ENCODE measurements at places on chromosomes 12 and 14.

DNA sequence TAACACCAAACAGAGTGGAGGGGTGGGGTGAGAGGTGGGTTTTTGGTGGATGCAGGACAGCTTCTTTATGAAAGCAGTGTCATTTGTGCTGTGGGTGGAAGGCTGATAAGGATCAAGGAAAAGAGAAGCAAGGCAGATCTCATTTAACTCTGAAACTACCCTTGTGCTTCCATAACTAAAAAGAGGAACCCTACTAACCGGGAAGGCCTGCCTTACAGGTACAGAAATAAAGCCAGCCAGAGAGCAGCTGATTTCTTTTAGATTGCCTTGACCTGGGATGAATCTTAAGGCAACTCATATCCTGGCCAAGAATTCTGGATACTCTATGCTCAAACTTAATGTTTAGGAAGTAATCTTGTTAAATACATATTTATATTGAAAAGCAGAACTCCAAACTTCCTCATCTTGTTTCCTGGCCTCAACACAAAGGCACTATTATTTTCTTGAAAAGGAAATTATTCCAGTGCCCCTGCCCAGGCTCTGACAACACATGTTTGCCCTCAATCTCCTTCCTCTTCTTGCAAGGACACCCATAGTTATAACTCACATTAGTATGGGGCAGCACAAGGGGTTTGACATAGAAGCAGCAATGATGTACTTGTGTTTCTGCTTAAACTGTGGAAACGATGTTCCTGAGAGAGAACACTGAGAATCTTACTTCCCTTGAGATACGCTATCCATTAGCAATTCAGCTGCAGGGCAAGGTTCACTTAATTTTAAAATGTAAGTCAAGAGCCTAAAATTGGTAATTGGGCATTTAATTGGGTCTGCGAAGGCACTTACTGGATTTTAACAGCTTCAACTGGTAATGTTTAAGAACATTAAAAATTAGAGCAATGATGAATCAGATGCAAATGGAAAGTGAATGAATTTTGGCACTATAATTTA, 173.7 kb downstream of the STXBP6 start:
- DNase-seq: no peak

- no peak for DNase-seq
Observed at GRCh38 chr12:100956311-100956852, 161.8 kb downstream of the ANO4 start.

DNA sequence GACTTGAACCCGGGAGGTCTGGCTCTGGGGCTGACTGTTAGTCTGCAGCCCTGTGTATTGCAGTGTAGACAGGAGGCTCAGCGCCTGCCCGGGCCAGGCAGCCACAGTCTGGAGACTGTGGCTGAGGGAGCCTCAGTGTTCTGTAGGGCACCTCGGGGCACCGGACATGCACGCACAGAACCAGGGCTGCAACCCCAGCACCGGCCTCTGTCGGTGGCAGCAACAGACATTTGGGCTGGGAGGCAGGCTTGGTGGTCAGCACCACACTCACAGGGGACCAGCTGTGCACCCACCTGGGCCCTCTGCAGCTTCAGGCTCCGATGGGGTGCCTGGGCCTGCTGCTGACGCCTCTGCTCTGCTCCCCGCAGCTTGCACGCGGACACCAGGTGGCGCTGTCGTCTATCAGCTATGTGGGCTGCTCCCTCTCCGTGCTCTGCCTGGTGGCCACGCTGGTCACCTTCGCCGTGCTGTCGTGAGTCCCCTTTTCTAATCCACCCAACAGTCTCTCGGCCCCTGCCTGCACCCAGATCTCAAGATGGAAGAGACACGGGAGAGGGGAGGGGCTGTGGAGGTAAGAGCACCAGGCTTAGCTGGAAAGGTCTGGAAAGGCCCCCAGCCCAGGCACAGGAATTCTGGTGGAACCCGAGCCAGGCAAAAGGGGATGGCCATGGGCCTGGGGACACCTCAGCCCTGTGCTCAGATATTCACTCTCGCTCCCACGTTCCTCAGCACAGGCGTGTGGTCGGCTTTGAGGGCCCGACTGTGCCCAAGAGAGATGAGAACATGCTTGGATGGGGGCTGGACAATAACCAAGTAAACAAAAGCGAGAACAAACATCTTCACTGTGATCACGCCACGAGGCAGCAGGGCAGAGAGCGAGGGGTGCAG, 151.0 kb downstream of the ADGRD1 start:
- peak; percentile 84 for DNase-seq

- DNase-seq: no peak
Observed at GRCh38 chr14:99350751-99351150, 78.8 kb upstream of the BCL11B start.

DNA sequence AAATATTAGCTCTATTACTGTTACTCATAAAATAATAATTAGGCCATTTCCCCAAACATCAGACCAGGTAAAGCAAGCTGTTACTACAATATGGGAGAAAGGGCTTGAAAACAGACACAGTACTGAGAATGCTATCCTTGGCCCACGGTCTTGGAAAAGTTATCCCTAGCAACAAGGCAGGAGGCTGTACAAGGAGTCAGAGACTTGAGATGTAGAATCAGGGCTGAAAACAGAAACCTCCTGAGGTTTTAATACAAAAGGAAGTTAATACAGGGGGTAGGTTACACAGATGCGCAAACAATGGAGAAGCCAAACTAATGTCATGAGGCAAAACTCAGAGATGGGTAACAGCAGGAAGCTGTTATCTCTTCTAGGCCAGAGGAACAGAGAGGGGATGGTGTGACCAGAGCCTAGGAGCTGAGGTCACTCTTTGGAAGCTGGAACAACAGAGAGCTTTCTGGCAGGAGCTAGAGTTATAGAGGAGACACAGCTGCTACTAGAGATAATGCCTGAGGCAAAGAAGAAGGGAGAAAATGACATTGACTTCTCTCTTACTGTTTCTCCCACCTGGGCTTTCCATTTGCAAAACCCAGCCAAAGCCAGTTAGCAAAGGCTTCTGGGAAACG, 248.8 kb downstream of the SUDS3 start:
- DNase-seq: no peak

DNA sequence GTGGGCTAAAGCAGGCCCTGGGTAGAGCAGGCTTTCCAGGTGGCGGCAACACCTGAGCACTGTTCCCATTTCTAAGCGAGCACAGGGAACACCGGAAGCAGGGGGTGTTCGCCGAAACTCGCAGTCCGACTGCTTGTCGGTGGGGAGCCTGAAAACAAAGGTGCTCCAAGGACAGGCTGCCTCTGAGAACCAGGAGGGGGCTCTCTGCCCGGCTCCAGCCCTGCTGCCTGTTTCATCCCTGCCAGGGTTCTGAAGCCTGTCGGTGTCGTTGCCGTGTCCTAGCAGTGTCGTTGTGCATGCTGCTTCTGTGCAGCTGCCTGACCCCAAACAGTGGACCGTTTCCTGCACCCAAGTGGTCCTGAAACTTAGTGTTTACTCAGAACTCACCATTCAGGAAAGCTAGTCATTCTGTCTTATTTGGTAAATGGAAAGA, 21.8 kb downstream of the CCNK start:
- no peak for DNase-seq

- DNase-seq: no peak
Observed at GRCh38 chr12:104750061-104750460, 208.0 kb downstream of the SLC41A2 start.

GRCh38 chr14:55800156-55800785, 220.3 kb downstream of the KTN1 start:
- DNase-seq: no peak

- DNase-seq: no peak
Observed at GRCh38 chr12:58883576-58884334, 36.5 kb downstream of the LRIG3 start.

DNA sequence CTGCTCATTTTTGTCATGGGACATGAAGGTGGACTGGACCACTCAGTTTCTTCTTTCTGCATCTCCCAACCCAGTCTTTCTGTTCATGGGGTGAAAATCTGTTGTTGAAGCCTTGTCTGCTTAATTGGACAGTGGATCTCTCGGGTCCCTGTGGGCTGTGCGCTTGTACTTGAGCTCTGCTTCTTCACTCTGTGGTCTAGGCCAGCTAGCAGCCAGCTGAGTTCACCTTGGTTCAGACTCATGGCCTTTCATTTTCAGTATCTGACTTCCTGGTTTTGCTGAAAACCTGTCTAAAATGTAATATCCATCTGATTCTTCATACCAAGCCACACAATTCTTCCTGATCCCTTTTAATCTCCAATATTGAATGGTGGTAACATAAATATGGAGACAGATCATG, 117.2 kb downstream of the LRRK2 start:
- no peak for DNase-seq

DNA sequence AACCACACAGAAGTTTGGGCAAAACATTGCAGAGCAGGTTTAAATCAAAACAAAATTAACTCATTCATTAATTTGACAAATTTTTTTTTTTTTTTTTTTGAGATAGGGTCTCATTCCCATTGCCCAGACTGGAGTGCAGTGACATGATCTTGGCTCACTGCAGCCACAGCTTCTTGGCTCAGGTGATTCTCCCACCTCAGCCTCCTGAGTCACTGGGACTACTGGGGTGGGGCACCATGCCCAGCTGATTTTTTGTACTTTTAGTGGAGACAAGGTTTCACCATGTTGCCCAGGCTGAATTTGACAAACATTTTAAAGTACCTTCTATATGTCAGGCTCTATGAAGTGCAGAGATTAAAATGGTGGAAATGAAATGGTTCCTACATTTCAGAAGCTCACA, 257.1 kb upstream of the NPAS3 start:
- no peak for DNase-seq

GRCh38 chr14:47744155-47744554, 68.8 kb upstream of the MDGA2 start:
- DNase-seq: no peak

DNA sequence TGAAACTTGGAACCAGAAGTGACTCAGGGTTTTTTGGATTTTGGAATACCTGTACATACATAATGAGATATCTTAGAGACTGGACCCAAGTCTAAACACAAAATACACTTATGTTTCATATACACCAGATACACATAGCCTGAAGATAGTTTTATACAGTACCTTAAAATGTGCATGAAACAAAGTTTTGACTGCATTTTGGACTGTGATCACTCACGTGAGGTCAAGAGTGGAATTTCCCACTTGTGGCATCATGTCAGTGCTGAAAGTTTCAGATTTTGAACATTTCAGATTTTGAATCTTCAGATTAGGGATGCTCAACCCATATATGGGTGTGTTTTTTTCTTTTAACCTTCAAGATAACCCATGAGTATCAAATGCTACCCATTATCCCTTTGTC, 6.6 kb downstream of the SBNO1 start:
- no peak for DNase-seq

DNA sequence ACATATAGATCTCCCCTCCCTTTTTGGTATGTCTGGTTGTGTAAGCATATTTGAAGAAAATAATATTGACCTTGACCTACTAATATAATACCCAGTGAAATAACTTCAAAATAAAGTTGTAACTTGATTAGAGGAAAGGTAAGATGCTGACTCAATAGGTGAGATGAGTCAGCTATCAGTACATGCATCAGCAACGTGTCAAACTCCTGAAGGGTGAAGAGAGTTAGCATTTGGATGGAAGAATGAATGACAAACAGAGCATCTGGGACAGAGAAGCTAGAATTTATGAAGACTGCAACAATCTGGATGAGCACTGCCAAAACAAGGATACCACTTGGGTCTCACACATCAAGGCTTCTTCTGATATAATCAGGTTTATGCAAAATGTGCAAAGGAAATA, 74.9 kb downstream of the PPP2R5E start:
- DNase-seq: no peak

GRCh38 chr12:43180242-43180641, 371.8 kb downstream of the ADAMTS20 start:
- DNase-seq: no peak

- no peak for DNase-seq
Observed at GRCh38 chr12:6966351-6966750, 4.1 kb downstream of the PHB2 start.

DNA sequence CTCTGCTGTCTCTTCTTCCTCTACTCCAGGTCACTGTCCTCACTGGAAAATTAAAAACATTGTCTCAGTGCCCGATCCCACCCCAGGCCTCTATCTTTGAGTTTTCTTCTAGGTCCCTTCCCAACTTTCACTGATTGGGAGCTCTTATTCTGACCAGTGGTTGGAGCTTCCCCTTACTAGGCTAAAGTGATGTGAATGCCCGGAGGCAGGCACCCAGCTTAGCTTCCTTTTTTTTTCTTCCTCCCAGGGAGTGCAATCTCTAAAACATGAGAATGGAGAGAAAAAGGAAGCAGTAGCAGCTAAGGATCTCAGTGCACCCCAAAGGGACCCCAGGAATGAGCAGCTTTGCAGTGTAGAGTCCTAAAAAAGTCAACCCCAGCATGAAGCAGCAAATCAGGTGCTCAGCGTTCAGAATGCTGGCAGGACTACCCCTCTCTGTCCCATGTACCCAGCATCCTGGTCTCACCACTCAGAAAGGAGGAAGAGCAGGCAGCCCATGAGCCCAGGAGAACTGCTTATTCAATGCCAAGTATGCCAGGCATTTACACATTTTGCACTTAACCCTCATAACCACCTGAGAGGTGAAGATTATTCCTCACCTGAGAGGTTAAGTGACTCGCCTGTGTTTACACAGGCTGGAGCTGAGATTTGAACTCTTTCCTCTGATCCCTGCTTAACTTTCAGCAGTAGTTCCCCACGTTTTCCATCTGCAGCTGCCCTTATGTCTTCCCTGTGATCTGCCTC, 146.2 kb upstream of the PWP1 start:
- DNase-seq: no peak

- no peak for DNase-seq
Observed at GRCh38 chr14:93619176-93619793, 169.0 kb downstream of the PRIMA1 start.

DNA sequence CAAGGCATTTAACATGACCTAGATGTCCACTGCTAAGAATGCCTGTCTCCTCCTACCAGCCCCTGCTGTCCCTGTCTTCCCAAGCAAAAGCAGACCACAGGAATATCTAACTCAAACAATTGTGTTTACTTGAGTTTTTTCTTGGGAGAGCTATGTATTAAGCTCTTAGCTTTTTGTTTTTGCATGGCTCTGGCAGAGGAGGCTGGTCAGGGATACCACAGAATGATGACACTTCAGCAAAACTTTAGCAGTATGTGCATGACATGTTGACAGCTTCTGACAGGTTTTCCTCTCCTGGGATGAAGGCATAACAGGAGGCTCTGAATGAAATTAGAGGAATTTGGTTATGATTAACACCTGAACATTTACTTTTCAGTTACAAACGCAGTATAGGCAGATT, 6.9 kb downstream of the TMBIM6 start:
- no peak for DNase-seq

GRCh38 chr12:41891226-41891625, 253.4 kb downstream of the GXYLT1 start:
- DNase-seq: no peak

GRCh38 chr14:103728721-103729120, 13.1 kb downstream of the ZFYVE21 start:
- no peak for DNase-seq
